ENCODE measurements at places on chromosomes 16 and 17.

DNA sequence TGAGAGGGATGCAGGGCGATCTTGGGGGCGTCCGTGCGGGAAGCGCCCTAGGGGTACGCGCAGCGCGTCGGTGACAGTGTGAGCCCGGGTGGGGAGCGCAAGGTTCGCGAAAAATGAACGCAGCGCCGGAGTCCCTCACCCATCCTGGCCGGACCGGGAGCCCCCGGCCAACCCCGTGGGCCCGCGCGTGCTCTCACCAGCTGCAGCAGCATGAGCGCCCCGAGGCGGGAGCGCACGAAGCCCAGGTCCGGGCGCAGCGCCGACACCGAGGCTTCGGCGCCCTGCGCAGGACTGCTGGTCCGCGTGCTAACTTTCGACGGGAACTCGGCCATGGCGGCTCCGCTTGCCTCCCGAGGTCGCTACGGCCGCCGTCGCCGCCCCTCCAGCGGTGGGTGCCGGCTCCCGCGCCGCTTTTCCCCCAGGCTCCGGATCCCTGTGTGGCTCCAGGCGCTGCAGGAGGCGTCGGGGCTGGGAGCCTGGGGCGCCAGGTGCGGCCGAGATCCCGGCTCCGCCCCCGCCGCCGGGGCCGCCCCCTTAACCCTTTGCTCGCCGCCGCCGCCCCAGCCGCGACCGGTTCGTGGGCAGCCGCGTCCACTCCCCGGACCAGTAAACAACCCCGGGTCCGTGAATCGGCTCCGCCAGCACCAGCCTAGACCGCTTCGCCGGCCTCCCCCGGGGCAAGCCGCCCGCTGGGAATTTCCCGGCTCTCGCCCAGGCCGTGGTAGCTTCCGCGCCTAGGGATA, at the start of gene PLLP:
TSS of gene PLLP (minus strand) at position 464 of the 743 bp plus-strand sequence. CDS start at position 332, 132 bp downstream.
- DNase-seq = no peak

DNA sequence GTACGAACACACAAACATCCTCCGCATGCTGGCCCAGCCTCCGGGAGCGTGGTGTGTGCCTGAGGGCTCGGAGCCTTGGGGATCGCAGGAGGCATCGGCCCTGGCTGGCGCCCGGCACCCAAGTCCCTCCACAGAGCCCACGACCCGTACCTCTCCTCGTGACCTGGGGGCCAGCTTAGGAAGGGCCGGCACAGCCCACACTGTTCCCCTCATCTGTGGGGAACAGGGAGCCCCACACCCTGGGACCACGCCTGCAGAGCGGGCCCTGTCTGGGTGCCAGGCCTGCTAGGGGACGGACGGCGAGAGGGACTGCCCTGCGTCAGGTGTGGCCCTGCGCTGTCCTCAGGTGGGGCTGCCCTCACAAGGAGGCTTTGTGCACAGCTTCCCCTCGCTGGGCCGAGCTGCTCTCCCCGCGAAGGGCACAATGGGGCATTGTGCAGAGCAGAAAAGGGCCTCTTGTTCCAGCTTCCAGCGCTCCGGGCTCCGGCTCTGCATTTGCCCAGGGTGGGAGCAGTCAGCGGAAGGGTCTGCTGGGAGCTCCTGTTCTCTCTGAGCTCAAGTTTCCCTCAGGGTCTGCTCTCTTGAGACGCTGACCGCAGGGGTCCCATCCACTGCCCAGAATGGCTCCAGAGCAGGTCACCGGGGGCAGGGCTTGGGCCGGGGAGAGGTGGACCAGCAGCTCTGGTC, 1.7 kb upstream of the LMF1 start:
- no peak for DNase-seq

DNA sequence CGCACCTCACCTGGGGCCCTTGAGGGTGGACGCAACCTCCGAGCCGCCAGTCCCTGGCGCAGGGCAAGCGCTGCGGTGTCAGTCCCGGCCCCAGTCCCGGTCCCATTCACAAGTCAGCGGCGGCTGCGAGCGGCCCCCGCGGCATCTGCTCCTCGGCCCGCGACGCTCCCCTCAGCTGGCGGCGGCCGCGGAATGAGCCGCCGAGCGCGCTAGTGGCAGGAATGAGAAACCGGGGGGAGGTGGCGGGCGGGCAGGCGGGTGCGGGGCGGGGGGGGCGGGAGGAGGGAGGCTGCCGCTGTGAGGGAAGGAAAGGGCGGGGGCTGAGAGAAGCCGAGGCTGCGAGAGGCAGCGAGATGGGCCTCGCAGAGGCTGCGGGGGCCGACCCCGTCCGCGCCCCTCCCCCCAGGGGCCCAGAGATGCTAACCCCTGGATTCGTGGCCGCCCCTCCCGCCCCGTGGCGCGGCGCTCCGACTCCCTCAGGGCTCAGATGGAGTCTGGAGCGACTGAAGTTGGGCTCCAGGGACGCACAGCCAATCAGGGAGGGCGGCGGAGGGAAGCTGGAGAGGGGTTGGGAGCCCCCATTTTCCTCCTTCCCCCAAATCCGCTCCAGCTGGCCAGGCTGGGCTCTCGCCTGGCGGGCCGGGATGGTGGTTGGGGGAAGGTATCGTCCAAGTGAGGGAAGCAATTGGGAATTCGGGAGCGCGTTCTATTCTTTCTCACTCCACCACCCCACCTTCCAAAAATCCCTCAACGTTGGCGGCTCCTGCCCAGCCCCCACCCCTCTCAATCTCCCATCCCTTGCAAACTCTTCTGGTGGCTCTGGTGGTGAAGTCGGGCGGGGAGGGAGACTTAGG, at the start of gene CDH11:
TSS of gene CDH11 (minus strand) at position 194 of the 854 bp plus-strand sequence. CDS start 117,194 bp downstream, outside the sequence.
- peak; percentile 76 for DNase-seq

DNA sequence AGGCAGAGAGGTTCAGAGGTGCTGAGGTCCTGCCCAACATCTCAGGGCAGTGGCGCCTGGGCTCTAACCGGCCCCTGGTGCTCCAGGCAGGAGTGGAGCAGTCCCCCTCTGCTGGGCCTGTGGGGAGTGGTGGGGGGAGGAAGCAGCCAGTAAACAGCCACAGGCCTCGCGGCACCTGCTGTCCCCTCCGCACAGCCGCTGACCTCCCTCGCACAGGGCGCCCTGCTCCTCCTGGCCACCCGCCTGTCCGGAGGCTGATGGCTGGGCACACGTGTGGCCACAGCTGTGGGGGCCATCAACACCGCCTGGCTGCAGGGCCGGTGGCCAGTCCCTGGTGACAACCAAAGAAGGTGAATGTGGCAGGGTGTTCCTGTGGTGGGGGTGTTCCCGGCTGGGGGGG, 36.8 kb upstream of the PABPN1L start:
- DNase-seq = no peak

- DNase-seq = no peak
Measured at GRCh38 chr16:78180349-78180748, 80.9 kb downstream of the WWOX start.

- DNase-seq = no peak
Measured at GRCh38 chr17:27542841-27543463, 86.7 kb downstream of the KSR1 start.
